ENCODE measurements at places on chromosomes 12 and 14.

GRCh38 chr12:54935235-54935951 is 49.2 kb downstream of the TESPA1 start:
- no peaks in the 10 kb centered on the region for H3K36me3 ChIP-seq
- H3K4me3 ChIP-seq, result no peak overlapping the region
- H3K27ac ChIP-seq, result peak overlapping the region; percentile 58
- no peaks in the 10 kb centered on the region for H3K27me3 ChIP-seq

DNA sequence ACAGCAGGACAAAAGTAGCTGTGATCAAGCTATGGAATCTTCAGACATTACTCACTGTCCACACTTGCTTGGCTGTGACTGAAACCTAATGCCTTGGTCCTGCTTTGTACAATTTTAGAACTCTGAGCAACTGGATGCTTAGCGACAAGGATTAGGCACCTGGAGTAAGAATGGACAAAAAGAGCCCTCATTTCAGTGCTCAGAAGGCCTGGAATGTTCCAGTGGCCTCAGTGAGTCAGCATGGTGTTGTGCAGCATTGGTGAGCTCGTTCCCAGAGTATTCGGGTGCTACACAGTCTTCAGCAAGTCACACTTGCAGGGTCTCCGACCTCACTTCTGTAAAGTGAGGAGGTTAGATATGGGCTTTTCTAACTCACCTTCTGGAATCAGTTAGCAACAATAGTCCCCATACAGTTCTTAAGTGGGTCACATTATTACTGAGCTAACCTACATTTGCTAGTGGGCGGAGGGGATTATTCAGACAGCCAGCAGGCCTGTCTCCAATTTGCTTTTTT is 108.0 kb upstream of the MDM1 start:
- H3K4me1 ChIP-seq, result peaks cover 7% of the 10 kb centered on the region
- no peaks in the 10 kb centered on the region for H3K36me3 ChIP-seq
- H3K27ac ChIP-seq, result no peak overlapping the region
- DNase-seq, result no peak
- H3K4me3 ChIP-seq, result no peak overlapping the region

- no peak overlapping the region for H3K4me3 ChIP-seq
- H3K27ac ChIP-seq, result no peak overlapping the region
- H3K4me1 ChIP-seq, result no peaks in the 10 kb centered on the region
- no peak for DNase-seq
- H3K27me3 ChIP-seq, result no peaks in the 10 kb centered on the region
Observed at GRCh38 chr12:41162461-41162860, 25.7 kb upstream of the PDZRN4 start.

DNA sequence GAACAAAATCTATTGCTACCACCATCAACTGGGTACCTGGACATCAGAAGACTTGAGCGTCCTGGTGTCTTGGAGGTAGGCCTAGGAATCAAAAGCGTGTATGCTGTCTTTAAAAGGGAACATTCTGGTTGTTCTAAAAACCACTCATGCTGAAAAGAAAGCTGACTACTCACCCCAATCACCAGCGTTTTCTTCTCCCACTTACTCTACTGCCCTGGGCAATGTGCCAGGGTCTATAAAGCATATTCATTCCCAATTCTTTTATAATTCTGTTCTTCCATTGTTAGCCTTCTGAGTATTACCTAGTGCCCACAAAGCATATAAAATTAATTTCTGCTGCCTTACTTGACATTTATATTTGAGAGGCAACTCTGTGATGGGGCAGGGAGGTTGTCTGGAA is 133.4 kb downstream of the KCNA5 start:
- H3K4me1 ChIP-seq, result no peaks in the 10 kb centered on the region
- no peaks in the 10 kb centered on the region for H3K36me3 ChIP-seq
- H3K27ac ChIP-seq, result no peak overlapping the region
- H3K27me3 ChIP-seq, result no peaks in the 10 kb centered on the region

GRCh38 chr12:11246489-11246888 is 23.0 kb downstream of the PRB3 start:
- H3K4me3 ChIP-seq, result no peak overlapping the region
- no peak overlapping the region for H3K27ac ChIP-seq
- no peaks in the 10 kb centered on the region for H3K4me1 ChIP-seq
- H3K36me3 ChIP-seq, result no peaks in the 10 kb centered on the region

GRCh38 chr12:97093187-97093683 is 186.2 kb downstream of the NEDD1 start:
- H3K27ac ChIP-seq, result no peak overlapping the region
- no peaks in the 10 kb centered on the region for H3K36me3 ChIP-seq
- no peak for DNase-seq
- H3K4me1 ChIP-seq, result no peaks in the 10 kb centered on the region

- H3K4me3 ChIP-seq, result no peak overlapping the region
- peaks cover 7% of the 10 kb centered on the region for H3K4me1 ChIP-seq
- no peak overlapping the region for H3K27ac ChIP-seq
- no peaks in the 10 kb centered on the region for H3K27me3 ChIP-seq
Observed at GRCh38 chr12:116140529-116140928, 137.0 kb downstream of the MED13L start.

- no peaks in the 10 kb centered on the region for H3K27me3 ChIP-seq
- H3K4me1 ChIP-seq, result no peaks in the 10 kb centered on the region
- H3K27ac ChIP-seq, result no peak overlapping the region
- H3K4me3 ChIP-seq, result no peak overlapping the region
- DNase-seq, result no peak
Observed at GRCh38 chr12:50102646-50103309, 1.0 kb upstream of the GPD1 start.

DNA sequence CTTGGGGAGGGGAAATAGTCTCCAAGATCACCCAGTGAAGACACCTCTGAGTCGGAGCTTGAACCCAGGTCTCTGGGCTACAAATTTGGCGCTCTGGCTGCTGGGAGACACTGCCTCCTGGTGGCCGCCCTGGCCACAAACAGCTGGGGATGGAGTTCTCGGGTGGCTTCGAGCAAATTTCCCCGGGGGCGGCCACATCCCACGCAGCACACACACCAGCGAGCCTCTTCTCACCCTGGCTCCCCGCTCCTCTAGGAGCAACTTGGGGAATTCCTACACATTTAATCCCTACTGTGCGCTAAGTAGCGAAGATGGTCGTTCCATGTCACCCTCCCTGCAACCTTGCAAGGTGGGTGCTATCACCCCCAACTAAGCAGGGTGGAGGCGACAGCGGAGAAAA is 66.2 kb upstream of the BEGAIN start:
- H3K27me3 ChIP-seq, result peaks cover 8% of the 10 kb centered on the region
- H3K4me3 ChIP-seq, result no peak overlapping the region
- no peak overlapping the region for H3K27ac ChIP-seq
- no peak for DNase-seq

Measured in effector memory CD4-positive, alpha-beta T cell (primary cell).